ENCODE measurements at places on chromosomes 4 and X. TPM values are rescaled to one million over a fixed set of nuclear protein-coding genes. Genes with fewer than 3 reads are reported as not detected.

GRCh38 chr4:36385951-36386571, 104.6 kb downstream of the DTHD1 start:
- H3K4me1 ChIP-seq: peaks cover 28% of the 10 kb centered on the region
- H3K27me3 ChIP-seq: no peaks in the 10 kb centered on the region
- peak overlapping the region; percentile 13 for H3K4me3 ChIP-seq
- H3K27ac ChIP-seq: peak overlapping the region; percentile 40

- H3K27me3 ChIP-seq: no peaks in the 10 kb centered on the region
- H3K4me1 ChIP-seq: peaks cover 57% of the 10 kb centered on the region
- no peak overlapping the region for H3K27ac ChIP-seq
- no peak overlapping the region for H3K4me3 ChIP-seq
These were observed 89.4 kb downstream of the AFF1 start for GRCh38 chr4:87024201-87024600.

DNA sequence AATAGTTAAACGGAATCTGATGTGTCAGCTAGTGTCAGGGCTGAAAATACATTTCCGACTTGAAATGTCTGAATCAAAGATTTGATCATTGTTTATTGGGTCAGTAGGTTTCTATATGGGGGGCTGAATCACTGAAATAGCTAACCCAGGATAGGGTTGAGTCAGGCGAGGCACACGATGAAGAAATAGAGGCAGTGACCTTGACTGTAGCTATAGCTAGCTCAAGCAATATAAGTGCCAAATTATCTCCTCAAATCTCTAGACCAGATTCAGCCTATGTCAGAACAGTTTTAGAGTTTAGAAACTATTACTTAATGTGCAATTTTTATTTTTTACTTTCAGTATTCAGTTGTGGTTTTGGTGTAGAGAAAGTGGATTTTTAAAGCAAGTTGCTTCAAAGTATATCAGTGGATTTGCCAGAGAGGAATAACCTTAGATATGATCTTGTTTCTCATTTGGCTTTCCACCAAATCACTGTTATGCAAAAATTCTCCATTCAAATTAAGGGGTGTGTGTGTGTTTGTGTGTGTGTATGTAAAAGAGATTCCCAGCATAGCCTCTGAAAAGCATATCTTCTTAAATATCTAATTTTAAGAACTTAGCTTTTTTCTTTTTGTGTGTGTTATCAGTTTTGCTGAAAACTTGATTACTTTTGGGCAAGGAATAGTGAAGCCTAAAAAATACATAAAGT, 100.3 kb upstream of the RPL34 start:
- H3K27ac ChIP-seq: no peak overlapping the region
- DNase-seq: no peak
- H3K4me1 ChIP-seq: peaks cover 16% of the 10 kb centered on the region
- no peak overlapping the region for H3K4me3 ChIP-seq

The F9 gene
- not detected for total RNA-seq

GRCh38 chr4:133683967-133684366, 517.6 kb downstream of the PABPC4L start:
- DNase-seq: no peak
- no peaks in the 10 kb centered on the region for H3K4me1 ChIP-seq
- no peaks in the 10 kb centered on the region for H3K27me3 ChIP-seq

The ARAP2 gene
- total RNA-seq: 70.8 TPM

DNA sequence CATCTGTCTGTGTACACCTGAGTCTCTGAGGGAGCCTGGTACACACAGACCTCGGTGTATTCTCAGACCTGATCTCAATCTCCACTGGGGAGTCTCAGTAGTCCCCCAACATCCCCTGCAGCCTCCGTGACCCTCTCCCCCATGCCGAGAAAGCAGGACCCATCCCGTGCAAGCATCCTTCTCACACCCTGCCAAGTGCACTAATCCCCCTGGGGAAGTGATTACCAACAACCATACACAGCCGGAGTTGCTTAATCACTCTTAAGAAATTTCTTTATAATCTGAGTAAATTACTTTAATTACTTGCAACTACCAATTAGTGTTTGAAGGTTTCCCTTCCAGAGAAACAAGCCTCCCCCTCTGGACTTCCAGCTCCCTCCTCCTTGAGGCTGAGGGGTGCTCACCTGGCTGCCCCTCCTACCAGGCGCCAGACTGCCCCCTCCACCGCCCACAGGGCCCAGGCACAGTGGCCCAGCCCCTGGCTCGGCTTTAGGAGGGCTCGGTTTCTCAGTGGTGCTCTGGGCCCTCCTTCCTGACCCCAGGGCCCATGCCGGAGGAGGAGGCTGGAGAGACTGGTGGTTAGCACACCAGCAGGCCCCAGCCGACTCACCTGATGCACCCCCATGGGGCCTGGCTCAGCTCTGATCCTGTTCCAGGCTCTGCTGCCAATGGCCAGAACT, 43.8 kb downstream of the PJA1 start:
- H3K36me3 ChIP-seq: no peaks in the 10 kb centered on the region
- no peak overlapping the region for H3K4me3 ChIP-seq
- no peak for DNase-seq
- no peak overlapping the region for H3K27ac ChIP-seq
- H3K27me3 ChIP-seq: peaks cover 11% of the 10 kb centered on the region

The HSFX3 gene
- total RNA-seq: not detected

The C4orf51 gene
- total RNA-seq: not detected

The PARM1 gene
- 0.07 TPM for total RNA-seq

DNA sequence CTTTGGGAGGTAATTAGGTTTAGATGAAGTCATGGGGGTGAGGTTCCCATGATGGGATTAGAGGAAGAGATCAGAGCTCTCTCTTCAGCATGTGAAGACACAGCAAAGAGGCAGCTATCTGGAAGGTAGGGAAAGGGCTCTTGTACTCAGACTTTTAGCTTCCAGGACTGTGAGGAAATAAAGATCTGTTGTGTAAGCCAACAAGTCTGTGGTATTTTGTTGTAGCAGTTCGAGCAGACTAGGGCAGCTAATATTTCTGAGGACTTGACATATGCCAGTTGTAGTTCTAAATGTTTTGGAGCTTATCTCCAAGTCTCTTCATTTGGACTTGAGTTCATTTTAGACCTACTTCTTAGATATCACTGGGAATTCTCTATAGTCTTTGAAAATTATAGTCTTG, 137.3 kb upstream of the PDE5A start:
- no peaks in the 10 kb centered on the region for H3K4me1 ChIP-seq
- no peak overlapping the region for H3K27ac ChIP-seq
- no peak for DNase-seq
- no peaks in the 10 kb centered on the region for H3K36me3 ChIP-seq
- no peaks in the 10 kb centered on the region for H3K27me3 ChIP-seq

GRCh38 chr4:10746371-10747171, 62.0 kb upstream of the CLNK start:
- no peak overlapping the region for H3K4me3 ChIP-seq
- no peak for DNase-seq
- no peaks in the 10 kb centered on the region for H3K4me1 ChIP-seq
- peaks cover 16% of the 10 kb centered on the region for H3K27me3 ChIP-seq

The BEND4 gene
- 0.53 TPM for total RNA-seq

- no peaks in the 10 kb centered on the region for H3K36me3 ChIP-seq
- no peak for DNase-seq
- H3K27me3 ChIP-seq: no peaks in the 10 kb centered on the region
- H3K4me3 ChIP-seq: no peak overlapping the region
- H3K4me1 ChIP-seq: no peaks in the 10 kb centered on the region
These were observed 164.3 kb upstream of the PABPC4L start for GRCh38 chr4:134365852-134366251.

GRCh38 chr4:188201851-188202250, 62.6 kb downstream of the TRIML1 start:
- no peaks in the 10 kb centered on the region for H3K4me1 ChIP-seq
- no peak for DNase-seq
- no peaks in the 10 kb centered on the region for H3K27me3 ChIP-seq
- no peak overlapping the region for H3K27ac ChIP-seq
- H3K4me3 ChIP-seq: no peak overlapping the region

The SEC24D gene
- 60.4 TPM for total RNA-seq

- no peaks in the 10 kb centered on the region for H3K36me3 ChIP-seq
- H3K27me3 ChIP-seq: no peaks in the 10 kb centered on the region
These were observed 18.5 kb downstream of the ADRA2C start for GRCh38 chr4:3784454-3785291.

GRCh38 chr4:138410266-138410665, 168.1 kb upstream of the SLC7A11 start:
- no peaks in the 10 kb centered on the region for H3K36me3 ChIP-seq
- no peak overlapping the region for H3K27ac ChIP-seq
- H3K27me3 ChIP-seq: no peaks in the 10 kb centered on the region
- H3K4me1 ChIP-seq: no peaks in the 10 kb centered on the region

GRCh38 chr4:70772929-70773555, 51.3 kb downstream of the RUFY3 start:
- no peak overlapping the region for H3K27ac ChIP-seq
- H3K36me3 ChIP-seq: peaks cover 3% of the 10 kb centered on the region
- H3K4me1 ChIP-seq: no peaks in the 10 kb centered on the region
- DNase-seq: no peak

DNA sequence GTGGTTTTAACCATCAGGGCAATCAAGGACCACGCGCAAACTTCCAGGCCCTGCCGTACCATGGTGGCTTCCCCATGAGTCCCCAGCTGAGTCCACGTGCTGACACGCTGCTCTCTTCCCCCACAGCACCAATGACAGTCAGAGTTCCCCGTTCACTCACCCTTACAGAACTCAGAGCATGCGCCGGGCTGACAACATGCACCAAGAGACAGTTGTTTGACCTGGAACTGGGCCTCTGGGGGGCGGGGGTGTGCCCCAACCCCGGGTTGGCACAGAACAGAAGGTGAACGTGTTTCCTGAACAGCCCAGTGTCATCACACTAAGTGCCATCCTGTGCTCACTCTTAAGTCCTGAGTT, 29.4 kb downstream of the IRF2 start:
- DNase-seq: peak; percentile 40
- H3K36me3 ChIP-seq: peaks cover 11% of the 10 kb centered on the region
- peaks cover 95% of the 10 kb centered on the region for H3K4me1 ChIP-seq
- H3K4me3 ChIP-seq: no peak overlapping the region

DNA sequence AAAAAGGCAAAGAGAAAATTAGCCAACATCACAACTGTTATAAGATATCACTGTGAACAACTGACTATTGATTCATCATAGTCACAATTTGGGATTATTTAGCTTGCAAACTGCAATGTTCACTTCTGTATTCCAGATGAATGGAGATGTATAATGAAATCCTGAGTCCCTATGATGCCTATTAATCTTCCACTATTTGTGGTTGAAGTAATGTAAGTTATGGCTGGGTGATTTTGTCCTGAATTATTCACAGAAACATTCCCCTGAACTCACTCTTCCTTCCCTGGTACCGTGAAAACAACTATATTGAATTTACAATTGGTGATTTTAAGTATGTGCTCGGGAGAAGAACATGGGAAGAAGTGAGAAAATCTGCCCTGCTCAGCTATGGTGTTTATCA, 50.8 kb upstream of the NPFFR2 start:
- H3K27ac ChIP-seq: no peak overlapping the region
- H3K4me1 ChIP-seq: no peaks in the 10 kb centered on the region
- no peak for DNase-seq
- H3K27me3 ChIP-seq: no peaks in the 10 kb centered on the region
- H3K36me3 ChIP-seq: no peaks in the 10 kb centered on the region

- H3K36me3 ChIP-seq: no peaks in the 10 kb centered on the region
- no peak for DNase-seq
- no peaks in the 10 kb centered on the region for H3K27me3 ChIP-seq
- H3K4me3 ChIP-seq: no peak overlapping the region
These were observed 197.5 kb downstream of the NAF1 start for GRCh38 chr4:162969194-162969593.

The DGAT2L6 gene
- total RNA-seq: not detected
